ENCODE measurements at places on chromosomes 6 and 20.

- no peak for DNase-seq
Observed at GRCh38 chr6:134821397-134821796, 128.5 kb downstream of the ALDH8A1 start.

DNA sequence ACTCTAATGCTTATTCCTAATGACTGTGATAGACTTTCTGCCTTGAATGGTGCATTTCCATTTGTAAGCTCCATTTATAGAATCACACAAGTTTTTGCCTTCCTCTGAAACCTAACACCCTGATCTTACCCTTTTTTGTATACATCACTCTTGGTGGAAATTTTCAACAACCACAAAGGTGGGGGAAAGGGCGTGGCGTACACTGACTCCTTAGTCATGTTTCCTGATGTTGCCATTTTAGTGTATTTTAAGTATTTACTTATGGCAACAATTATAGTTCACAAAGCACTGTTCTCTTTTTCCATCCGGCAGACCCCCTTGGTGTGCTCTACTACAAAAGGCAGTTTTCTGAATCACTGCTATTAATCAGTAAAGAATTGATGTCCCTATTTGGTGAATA lies 92.0 kb downstream of the ATXN1 start:
- DNase-seq, result no peak

DNA sequence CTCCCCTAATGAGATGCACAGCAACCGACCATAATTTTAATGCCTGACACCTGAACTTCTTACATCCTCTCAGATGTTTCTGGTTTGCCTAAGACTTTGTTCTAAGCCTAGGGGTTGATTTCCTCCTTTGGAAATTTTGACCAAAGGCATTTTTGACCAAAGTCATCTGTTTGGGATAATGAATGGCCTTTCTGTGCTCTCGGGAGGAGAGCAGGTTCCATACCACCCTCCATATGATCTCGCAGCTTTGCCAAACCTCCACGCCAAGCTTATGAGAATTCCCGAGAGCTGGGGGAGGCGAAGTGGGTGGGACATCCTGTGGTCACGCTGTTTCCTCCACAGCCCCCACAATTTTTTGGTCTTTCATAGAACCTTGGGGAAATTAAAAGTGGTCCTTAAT lies 91.7 kb downstream of the SCML4 start:
- no peak for DNase-seq

DNA sequence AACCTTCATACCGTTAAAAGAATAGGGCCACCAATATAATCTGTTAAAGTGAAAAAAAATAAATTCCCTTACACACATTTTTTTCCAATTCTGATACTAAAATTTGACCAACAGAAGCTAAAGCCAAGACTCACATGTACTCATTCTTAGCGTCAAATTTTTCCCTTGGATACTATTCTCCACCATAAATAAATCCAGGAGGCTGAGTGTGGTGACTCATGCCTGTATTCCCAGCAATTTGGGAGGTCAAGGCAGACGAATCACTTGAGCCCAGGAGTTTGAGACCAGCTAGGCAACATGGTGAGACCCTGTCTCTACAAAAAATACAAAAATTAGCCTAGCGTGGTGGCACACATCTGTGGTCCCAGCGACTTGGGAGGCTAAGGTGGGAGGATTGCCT lies 43.9 kb downstream of the SCML4 start:
- DNase-seq, result no peak

- DNase-seq, result no peak
Observed at GRCh38 chr20:1861347-1861976, 33.7 kb upstream of the SIRPA start.

GRCh38 chr6:5672581-5673011 lies 334.1 kb downstream of the NRN1 start:
- no peak for DNase-seq

GRCh38 chr20:51385646-51386530 lies 156.6 kb downstream of the NFATC2 start:
- DNase-seq, result peak; percentile 45

DNA sequence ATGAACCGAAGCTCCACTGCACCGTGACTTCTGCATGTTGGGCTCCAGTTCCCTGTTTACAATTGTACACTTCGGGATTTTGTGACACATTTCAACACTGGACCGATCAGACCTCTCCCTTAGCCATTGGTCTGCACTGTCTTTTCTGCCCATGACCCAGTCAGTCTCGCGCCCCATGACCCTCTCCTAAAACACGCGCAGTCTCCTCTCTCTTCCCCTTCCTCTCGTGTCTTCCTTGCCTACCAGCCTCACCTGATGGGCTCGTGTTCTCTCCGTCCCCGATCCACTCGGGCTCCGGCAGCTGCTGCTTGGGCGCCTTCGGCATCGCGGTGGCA lies 535 bp upstream of the ABCF1 start:
- no peak for DNase-seq

DNA sequence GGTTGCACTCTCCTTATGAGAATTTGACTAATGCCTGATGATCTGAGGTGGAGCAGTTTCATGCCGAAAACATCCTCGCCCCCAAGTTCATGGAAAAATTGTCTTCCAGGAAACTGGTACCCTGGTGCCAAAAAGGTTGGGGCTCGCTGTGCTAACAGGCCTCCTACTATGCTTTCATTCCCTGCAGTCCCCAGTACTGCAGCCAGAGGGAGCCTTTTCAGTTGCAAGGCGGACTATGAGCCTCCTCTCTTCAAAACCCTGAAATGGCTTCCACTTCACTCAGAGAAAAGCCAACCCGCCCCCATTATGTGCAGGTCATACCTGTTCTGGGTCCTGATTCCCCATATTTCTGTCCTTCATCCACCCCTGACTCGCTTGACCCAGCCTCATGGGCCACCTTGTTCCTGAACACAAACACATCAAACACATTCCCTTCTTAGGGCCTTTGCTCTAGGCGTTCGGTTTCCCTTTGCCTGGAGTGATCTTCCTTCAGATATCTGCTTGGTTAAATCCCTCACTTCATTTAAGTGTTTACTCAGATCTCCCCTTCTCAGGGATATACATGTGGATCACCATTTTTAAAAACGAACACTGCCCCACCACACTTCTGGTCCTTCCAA lies 173.7 kb downstream of the PHACTR1 start:
- peak; percentile 47 for DNase-seq

GRCh38 chr20:16810216-16810615 lies 62.1 kb downstream of the OTOR start:
- DNase-seq, result no peak

- no peak for DNase-seq
Observed at GRCh38 chr6:163984124-163984936, 569.8 kb downstream of the QKI start.

- peak; percentile 74 for DNase-seq
Observed at GRCh38 chr20:25623225-25623735, 534 bp downstream of the NANP start.

GRCh38 chr6:104729433-104729832 lies 130.3 kb downstream of the HACE1 start:
- DNase-seq, result no peak

DNA sequence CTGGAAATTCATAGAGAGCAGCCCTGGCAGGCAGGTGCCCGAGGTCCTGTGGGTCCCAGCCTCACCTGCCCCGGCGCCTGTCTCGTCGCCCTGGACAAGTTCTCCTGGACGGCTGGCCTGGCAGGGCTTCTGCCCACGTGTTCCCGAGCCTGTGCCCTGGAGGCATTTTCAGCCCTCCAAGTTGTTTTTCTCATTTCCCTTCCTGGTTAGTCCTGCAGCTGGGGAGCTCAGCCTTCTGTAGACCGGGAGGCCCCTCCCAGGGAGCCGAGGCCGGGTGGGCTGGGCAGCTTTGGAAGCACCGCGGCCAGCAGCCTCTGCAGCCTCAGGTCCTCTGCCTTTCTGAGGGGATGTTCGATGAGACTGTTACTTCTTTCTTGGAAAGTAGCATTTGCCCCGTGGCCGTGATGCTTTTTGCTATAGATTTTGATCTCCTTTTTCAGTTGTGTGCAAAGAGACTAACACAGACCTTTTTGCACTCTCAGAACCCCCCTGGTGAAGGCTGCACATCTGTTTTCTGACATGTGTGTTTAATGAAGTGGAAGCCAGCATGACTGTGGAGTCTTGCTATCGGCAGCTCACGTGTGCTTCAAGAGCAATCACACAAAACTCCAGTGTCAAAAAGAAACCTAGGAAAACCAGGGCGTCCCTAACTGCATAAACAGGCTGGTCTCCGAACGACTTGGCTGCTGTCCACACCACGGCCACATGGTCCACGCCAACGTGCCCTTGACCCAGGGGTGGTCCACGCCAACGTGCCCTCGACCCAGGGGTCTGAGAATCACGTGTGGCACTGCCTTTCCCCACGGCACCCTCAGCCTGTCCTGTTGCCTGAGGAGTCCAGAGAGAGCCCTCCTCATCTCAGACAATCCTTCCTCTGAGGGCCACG lies 207.5 kb downstream of the SMOC2 start:
- DNase-seq, result no peak

DNA sequence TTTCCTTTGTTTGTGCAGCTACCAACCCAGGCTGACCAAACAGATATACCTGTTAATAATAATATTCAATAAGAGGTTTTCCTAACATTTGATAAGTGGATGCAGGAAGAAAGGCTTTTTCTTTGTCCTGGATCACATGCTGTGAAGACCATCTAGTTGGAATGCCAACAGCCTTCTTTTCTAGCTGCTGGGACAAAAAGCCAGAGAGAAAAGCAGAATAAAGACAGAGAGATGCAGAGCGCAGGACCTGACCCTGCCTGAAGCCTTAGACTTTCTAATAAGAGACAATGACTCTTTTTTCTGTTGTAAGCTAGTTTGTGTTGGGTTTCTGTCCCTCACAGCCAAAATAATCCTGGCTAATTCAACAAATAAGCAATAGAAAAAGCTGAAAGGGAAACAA lies 308.2 kb downstream of the PHF3 start:
- DNase-seq, result no peak

DNA sequence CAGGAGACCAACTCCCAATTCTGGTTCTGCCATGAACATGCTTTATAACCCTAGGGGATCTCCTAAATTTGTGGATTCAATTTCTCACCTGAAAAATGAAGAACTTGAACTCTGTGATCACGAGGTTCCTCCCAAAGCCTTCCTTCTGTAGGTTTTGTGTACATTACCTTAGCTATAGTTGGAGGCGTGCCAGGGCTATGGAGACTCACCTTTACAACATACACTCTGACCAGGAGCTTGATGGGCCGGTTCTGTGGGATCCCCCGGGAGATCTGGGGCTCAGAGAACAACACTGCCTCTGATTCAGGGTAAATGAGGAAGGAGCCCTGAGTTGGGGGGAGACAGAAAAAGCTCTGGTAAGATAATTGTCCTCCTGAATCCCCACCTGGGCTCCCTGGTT lies 34.1 kb downstream of the ERGIC3 start:
- no peak for DNase-seq

DNA sequence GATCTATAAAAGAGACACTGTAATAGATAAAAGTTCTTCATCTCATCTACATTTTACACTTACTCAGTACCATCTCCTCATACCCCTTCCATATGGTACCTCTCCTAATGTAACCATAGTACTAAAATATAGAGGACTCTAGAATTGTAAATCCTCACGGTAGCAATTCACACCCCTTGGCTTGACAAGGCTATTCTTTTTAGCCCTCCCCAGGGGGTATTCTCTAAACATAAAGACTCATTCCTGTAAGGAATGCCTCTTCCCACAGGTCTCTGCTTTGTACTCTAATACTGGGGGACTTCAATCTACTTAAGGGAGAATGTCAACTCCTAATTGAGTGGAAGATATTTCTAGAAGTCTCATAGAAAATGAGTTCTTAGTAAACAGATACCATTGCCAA lies 85.9 kb downstream of the VIP start:
- no peak for DNase-seq

DNA sequence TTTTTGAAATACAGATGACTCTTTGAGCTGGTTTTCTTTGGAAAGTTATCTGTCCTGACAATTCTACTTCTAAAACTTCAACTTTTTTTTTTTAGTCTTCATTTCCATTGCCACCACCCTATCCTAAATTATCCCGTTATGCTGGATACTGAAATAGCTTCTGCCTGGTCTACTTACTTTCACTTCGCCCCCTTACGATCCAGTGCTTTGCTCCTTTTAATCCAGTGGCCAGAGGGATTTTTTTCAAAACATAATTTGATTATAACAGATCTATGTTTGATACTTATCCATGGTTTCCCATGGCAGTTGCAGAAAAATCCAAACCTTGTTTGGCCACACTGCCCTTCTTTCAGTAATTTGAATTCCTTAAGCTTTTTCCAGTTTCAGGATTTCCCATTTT lies 27.4 kb downstream of the ASXL1 start:
- peak; percentile 37 for DNase-seq

GRCh38 chr20:8293750-8294149 lies 161.7 kb downstream of the PLCB1 start:
- no peak for DNase-seq

GRCh38 chr6:35668096-35668495 lies 20.6 kb downstream of the FKBP5 start:
- no peak for DNase-seq

- no peak for DNase-seq
Observed at GRCh38 chr20:11851646-11852045, 66.0 kb upstream of the BTBD3 start.

DNA sequence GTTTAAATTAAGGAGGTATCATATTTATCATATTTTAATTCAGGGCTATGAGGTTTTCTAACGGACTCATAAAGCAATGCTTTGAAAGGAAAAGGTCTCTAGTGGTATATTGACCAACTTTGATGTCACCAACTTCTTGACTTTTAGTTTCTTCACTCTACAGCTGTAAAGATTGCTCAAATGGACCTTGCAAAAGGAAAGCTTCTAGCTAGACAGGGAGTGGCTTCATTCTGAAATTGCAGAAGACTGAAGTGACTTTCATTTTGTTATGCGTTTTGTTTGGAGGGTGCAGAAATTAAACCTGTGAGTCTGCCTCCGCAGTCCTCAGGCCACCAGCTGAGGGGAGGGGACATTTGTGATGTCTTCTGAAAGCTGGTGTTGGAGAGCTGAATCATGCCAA lies 95.7 kb downstream of the SLC24A3 start:
- DNase-seq, result peak; percentile 17

GRCh38 chr6:160427312-160428068 lies 79.3 kb downstream of the SLC22A3 start:
- DNase-seq, result no peak

DNA sequence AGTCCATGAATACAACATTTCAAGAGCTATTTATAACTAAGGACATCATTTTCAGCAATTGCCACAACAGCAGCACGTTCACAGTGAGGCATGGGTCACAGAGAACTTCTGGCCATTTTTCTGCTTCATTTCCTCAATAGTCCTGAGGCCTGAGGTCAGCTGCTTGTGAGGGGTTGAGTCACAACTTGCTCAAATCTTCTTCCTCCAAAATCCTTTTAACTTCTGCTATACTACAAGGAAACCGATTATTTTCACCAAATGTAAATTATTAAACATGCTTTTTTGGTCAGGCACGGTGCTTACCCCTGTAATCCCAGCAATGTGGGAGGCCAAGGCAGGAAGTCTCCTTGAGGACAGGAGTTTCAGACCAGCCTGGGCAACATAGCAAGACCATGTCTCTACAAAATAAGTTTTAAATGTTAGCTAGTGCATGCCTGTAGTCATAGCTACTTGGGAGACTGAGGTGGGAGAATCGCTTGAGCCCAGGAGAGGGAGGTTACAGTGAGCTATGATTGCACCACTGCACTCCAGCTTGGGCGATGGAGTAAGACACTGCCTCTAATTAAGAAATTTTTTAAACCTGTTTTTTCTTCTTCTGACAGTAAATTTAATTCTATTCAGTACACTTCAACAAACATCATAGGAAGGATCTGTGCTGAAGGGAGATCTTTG lies 11.1 kb upstream of the SLC16A10 start:
- no peak for DNase-seq
